ENCODE measurements at places on chromosomes 12 and 14.

DNA sequence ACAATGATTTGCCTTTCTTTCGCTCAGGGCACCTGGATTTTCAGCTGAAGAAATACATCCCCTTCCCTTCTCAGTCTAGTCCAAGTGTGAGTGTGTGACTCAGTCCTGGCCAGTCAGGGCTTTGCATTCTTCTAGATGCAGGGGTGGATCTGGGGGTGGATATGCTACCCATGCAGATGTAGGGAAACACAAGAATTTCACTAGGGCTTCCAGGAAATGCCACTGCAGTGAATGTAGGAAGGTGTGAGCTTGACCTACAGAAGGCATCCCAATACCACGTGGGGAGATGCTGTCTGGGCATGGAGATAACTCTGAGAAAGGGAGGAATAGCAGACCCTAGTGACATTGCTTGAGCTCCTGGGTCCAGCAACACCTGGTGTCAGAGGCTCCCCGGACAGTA, 404.2 kb downstream of the GLT1D1 start:
- no peak for DNase-seq

DNA sequence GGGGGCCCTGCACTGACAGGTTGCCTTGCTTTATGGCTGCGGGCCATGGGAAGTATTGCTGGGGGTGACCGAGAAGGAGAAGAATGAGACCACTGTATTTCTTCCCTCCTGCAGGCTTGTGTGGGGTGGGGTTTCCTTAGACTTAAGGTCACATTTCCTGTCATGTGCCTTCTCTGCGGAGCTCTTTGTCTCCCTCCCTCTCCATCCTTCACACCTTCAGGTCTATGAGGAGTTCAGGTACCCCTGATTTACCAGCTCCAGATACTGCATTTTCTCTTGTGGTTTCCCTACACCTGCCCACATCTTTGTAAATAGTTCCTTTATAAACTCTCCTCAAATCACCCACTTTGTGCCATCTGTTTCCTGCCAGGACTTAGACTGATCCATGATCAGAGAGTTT, 3.6 kb downstream of the FNTB start:
- DNase-seq: no peak

DNA sequence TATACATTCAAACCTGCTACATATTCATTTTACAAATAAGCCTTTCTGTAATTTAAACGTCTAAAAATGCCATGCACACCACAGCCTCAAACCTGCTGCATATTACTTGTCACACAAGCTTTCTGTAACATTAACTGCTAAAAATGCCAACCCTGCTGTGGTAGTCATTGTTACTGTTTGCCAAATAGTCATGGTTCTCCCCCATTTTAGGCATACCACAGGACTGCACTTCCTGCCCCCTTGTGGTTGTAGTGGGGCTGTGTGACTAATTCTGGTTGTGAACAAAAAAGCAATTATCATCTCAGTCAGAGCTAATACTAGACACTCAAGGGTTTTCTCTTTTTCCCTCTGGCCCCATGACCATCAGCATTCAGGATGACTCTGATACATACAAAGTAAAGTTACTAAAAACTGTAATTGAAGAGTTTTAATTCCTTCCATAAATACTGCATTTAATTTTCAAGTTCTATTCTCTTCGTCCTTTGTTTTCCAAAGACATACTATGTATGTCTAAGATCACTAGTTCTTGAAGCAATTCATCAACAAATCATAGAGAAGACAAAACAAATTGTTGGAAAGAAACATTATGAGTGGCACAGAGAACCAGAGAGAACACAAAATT, 5.7 kb upstream of the SLC35F4 start:
- DNase-seq: no peak

DNA sequence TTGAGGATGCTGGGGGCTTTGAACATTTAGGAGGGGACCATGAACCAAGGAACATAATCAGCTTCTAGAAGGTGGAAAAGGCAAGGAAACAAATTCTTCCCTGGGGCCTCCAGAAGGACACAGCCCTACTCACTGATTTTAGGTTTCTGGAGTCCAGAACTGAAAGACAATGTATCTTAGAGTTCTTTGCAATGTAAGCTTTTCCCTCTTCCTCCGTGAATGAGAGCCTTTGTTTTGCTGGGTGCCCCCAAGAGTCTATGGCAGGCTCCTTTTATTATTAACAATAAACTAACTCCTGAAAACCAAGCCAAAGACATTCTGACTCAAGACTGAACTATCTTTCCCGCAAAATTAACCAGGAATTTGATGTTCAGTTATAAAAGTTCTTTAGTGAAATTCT, 204.1 kb downstream of the STXBP6 start:
- DNase-seq: no peak

GRCh38 chr12:116137318-116137717, 140.2 kb downstream of the MED13L start:
- no peak for DNase-seq

- no peak for DNase-seq
Measured at GRCh38 chr14:62081012-62081612, 318.9 kb downstream of the SNAPC1 start.

DNA sequence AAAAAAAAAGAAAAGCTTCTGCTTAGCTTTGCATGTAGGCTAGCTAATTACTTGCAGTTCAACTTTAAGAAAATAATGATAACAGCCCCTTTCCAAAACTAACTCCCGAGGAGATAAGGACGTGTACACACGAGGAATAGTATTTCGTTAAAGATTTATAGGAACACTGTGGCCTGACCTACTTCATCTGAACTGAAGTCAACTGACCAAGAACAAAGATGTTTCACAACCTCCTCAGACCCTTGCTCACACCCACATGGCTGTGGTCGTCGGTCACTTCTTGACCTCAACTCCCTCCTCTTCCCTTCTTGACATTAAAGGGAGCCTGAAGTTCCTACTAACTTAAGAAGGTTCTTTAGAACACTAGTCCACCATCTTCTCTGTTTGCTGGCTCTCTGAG, 25.3 kb upstream of the FAM181A start:
- DNase-seq: no peak

DNA sequence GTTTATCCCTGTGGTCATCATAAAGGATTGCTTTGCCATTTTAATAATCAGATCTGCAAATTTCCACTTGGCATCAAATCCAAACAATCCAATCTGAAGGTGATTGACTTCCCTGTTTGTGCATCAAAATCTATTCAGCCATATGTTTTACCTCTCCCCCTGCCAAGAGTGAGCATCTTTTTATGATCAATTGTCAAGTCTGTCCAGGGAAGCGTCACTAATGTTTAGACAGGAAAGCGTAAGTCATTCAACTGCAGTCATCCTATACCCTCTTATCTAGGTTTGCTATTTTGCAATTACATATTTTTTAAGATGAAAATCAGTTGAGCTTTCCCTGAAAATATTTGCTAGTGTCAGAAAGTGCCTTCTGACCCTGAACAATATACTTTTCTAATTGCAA, 1224.1 kb upstream of the SEL1L start:
- DNase-seq: no peak

DNA sequence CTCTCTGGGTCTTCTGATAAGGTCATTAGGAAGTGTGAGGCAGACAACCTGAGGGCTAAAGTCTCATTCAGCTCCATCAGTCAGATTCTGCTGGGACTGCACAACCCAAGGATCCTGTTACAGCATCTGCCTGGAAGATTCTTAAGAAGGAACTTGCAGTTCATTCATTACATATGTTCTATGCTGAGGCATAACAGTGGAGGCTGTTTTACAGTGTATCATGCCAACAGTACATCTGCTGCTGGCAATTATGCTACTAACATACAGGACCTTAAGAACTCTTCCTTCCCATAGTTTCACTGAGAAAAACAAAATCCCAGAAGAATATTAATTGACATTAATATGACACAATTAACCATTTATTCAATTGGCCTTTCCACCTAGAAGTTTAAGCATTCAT, 968.6 kb downstream of the DIO2 start:
- DNase-seq: no peak

DNA sequence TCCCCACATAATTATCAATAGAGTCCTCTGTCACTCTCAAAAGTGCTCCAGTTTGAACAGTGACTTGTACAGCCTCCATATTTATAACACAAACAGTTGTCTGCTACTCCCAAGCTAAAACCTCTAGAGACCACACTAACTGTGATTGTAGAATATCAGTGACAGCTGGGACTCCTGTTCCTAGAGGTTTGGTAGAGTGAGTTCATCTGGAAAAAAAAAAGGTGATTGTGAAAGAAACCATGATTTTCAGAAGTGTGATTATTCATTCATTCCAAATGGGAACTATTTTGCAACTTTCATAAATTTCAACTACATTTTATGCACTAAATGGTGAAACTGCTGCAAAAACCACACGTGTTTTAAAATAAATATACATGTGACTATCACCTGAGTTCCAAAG, 128.0 kb upstream of the PLXNC1 start:
- DNase-seq: no peak

DNA sequence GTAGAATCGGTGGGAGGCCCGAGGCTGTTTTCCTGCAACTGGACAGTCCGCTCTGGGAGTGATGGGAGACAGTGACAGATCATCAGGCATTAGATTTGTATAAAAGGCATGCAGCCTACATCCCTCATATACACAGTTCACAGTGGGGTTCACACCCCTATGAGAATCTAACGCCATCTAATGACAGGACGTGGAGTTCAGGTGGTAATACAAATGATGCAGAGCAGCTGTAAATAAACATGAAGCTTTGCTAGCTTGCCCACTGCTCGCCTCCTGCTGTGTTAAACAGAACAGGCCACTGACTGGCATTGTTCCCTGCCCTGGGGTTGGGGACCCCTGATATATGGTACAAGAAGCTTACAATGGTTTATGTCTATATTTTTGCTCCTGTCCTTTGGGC, 179.0 kb downstream of the LRFN5 start:
- no peak for DNase-seq

DNA sequence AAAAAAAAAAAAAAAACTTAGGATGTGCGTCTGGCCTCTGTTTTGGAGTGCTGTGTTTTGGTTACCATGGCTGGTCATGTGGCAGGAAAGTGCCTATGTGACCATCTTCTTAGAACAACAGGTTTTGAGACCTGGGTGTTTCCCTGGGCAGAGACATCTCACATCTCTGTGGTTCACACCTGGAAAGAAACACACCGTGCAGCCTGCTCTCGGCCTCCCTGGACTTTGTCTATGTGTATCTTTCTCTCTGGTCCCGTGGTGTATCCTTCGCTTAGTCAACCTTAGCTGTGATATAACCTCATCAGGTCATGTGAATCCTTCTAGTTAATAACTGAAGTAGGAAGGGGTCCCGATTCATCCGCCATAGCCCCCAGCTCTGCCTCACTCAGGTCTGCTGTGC, 22.6 kb downstream of the ACADS start:
- DNase-seq: no peak

DNA sequence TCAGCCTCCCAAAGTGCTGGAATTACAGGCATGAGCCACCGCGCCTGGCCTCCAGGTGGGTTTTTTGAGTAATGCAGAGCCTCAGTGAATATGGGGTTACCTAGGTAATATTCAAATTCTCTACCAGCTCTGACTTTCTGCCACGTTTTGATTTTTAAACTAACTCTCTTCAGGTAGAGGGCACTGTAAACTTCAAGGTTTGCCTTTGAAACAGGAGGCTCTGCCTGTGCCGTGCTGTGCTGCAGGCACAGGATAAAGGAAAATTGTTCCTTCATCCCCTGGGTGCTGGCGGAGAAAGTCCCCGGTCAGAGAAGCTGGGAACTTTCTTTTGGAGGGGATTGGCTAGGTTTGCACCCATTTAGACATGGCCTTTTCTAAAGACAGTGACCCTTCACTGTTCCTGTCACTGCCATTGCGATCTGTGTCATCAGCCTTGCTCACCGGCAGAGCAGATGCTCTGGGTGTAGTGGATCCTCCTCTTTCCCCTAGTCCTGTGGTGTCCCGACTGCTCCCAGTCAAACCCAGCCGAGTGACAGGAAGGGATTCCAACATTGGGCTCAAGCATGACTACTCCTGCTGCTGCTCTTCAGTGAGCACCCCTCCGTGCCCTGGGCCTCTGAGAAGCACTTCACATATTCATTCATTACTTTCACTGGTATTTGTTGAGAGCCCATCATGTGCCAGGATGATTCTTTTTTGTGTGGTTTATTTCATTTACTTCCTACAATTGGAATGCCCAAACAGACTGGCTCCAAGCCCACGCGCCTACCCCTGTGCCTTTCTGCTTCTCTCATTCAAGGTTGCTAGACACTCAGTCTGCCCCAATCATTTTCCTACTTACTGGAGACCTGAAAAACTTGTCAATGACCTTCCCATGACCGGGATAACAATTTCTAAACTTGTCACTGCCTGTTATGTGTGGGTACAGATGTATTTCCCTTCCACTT, 103.6 kb downstream of the TMEM30B start:
- DNase-seq: peak; percentile 47
